Activated naive CD8-positive, alpha-beta T cell treated with anti-CD3 and anti-CD28 coated beads for 36 hours (primary cell): ENCODE measurements at places on chromosomes 5 and 9. TPM values are rescaled to one million over a fixed set of nuclear protein-coding genes. Genes with fewer than 3 reads are reported as not detected.

The BHMT2 gene
- total RNA-seq = not detected

The PCDHAC2 gene
- total RNA-seq = not detected

The PFN3 gene
- not detected for total RNA-seq

The BTNL3 gene
- total RNA-seq = not detected

The CKMT2 gene
- not detected for total RNA-seq

The ADCY2 gene
- total RNA-seq = not detected
